Activated gamma-delta T cell treated with anti-CD3 and anti-CD28 coated beads, Interleukin-2, amount 50 U/mL, for 16 hours (primary cell): ENCODE measurements at places on chromosomes 16 and 17.

DNA sequence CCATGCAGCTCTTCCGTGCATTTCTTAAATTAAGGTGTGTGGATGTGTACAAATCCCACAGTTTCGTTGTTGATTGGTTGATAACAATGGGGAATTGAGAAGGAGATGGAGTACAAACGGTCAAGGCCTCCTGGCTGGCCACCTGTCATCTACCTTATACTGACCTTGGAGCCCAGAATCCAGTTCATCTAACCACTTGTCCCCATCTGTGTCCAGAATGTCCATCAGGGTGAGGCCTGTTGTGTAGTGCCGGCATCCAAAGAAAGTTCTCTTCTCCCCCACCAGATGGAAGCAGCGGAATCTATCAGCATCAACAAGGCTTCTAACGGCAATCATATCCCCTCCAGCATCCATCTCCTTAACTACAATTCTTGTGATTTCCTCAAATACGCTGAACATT lies 1.5 kb downstream of the GSDMB start:
- DNase-seq, result no peak

- DNase-seq, result no peak
Observed at GRCh38 chr17:54220829-54221228, 398.1 kb downstream of the KIF2B start.

DNA sequence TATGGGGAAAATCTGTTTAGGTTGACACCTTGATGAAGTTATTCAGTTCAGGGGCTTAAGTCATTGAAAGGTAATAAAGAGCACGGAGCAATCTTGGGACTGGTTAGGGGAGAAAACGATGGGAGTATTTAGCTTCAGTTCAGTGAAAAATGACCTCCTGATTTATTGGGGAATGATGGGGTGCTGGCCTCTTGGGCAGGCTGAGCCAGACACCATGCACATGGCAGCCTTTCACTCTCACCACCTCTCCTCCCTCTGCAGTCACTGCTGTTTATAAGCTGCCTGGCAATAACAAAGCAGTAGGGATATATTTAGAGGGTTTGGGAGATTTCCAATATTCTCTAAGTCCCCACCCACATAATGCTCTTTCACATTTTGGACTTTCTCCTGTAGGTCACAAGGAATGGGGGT lies 140.5 kb upstream of the HS3ST2 start:
- DNase-seq, result no peak

DNA sequence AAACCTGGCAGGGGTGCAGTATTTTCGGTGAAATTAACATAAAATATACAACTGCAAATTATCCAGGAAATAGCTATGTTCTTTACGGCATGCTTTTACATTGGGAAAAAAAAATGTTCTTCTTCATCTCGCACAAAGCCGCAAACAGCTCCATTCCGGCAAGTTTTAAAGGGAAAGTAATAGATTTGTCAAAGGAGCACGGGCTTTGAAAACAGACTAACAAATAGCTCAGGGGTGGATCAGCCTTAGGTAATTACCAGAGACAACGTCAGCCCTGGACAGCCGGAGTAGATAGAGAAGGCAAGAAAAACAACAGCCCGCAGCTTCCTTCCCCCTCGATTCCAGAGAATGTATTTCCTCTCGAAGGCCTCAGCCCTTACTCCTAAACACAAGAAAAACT lies 222.5 kb downstream of the C16orf78 start:
- no peak for DNase-seq
